ENCODE measurements at places on chromosomes 2 and 18.

GRCh38 chr2:149814049-149814448 lies 226.5 kb upstream of the MMADHC start:
- no peak for DNase-seq

DNA sequence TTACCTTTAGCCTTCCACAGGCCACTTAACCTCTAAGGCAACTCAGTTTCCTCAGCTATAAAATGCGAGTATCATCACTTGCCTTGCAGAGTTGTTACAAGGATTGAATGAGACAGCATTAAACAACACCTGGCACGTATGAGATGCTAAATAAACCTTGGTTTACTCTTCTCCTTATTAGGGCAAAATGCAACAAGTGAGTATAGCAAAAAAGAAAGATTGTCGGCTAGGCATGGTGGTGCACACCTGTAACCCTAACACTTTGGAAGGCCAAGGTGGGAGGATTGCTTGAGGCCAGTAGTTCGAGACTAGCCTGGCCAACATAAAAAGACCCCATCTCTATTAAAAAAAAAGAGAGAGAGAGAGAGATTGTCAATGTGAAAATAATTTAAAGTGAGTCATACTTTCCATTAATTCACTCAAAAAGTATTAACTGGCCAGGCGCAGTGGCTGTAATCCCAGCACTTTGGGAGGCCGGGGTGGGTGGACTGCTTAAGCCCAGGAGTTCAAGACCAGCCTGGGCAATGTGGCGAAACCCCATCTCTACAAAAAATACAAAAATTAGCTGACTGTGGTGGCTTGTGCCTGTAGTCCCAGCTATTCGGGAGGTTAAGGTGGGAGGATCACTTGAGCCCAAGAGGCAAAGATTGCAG lies 8.0 kb downstream of the ATAD2B start:
- no peak for DNase-seq

DNA sequence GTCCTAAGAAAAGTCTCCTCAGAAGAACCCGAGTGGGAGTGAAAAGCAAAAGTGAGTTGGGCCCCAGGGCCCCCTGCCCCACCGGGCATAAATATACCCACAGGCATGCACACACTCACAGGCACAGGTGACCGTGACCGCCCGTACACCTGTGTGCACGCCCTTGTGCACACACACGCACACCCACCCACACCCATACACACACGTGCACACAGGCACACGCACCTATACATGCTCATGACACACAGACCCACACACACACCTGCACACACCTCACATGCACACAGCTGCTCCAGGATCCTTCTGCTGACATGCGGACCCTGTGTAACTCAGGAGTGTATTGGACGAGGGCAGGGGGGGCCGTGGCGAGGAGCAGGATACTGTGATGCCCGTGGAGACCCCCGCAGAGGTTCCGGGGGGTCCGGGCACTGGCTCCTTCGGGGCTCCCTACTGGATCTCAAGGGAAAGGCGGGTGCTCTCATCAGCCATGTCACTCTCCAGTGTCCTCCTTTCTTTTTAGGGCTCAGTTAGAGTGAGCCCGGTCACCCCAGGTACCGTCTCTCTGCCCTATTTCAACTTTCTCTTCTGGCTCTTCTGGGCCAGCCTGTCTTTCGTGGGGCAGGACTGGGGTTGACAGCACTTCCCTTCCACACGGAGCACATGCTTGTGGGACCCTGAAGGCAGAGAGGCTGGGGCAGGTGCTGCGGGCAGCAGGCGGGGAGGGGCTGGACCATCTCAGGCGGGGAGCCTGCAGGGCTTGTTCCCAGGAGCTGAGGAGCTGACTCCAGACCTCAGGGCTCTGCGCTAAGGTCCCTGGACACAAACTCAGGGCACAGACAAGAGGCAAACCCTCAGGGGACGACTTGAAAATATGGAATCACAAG lies 48.5 kb downstream of the TPO start:
- no peak for DNase-seq

DNA sequence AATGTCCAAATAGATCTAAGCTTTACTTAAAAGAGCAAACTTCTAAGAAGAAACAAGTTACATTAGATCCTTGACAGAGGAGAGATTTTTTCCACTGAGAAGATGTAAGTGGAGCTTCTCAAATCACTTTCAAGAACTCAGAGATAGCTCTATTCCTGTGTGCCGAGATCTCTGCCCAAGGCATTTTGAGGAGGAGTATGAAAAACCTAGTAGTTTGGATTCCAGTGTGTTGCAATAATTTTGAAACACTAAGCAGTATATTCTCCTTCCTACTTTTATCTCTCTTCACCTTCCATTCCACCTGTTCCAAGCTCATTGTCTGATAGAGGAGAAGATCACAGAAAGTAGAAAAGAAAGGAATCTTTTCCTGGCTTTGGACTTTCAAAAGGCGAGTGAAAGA lies 192.0 kb upstream of the TANK start:
- DNase-seq, result no peak

GRCh38 chr2:190859347-190860297 lies 21.0 kb upstream of the GLS start:
- DNase-seq, result no peak

DNA sequence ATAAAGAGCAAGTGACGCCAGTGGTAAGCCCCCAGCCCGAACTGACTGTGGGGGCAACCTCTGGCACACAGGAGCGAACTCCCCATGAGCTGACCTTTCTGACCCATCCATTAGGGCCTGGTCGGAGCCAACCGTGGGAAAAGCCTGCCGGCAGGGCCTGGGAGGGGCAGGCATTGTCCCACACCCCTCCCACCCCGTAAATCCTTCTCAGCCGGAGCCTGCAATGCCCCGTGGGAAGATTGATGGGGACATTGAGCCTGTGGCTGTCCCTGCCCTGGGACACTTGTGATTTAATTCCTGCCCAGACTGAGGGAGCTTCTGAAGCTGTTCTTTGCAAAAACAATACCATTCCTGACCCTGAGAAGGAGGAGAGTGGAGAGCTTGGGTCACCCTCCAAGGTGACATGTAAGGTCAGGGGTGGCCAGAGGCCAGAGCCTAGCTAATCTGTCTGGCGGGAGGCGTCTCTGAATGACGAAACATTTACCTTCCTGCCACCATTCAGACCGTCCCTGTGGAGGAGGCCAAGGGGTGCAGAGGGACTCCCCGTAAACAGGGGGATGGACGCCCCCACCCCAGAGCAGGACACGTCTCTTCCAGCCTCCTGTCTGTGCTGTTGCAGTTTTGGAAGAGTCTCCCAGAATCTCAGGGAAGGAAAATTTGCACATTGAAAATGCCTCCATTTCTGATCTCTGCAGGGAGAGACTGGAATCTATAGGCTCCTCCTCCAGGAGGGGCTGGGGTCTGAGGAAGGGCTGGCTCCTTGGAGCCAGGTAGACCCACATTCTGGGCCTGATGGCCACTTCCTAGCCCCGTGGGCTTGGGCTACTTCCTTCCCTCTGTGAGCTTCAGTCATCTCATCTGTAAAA lies 51.2 kb upstream of the HS6ST1 start:
- no peak for DNase-seq

- DNase-seq, result no peak
These were observed 231.1 kb downstream of the SETBP1 start for GRCh38 chr18:44911773-44912172.

- DNase-seq, result no peak
These were observed 153.8 kb downstream of the MAP2 start for GRCh38 chr2:209577376-209578357.
